Smooth muscle cell of the pulmonary artery (primary cell): ENCODE measurements at places on chromosomes 16 and 17. TPM values are rescaled to one million over a fixed set of nuclear protein-coding genes. Genes with fewer than 3 reads are reported as not detected.

The MMP28 gene
- 0.65 and 1.8 TPM in 2 replicates for total RNA-seq

The CACNG3 gene
- total RNA-seq: not detected in 2 replicates

The HELZ gene
- total RNA-seq: 53.6 and 55.1 TPM in 2 replicates

The CACNG5 gene
- not detected in 2 replicates for total RNA-seq

The KRT32 gene
- 0.30 TPM in 1 of 2 replicates, not detected in the other for total RNA-seq

The RDM1 gene
- total RNA-seq: 0.59 TPM in 1 of 2 replicates, not detected in the other

The CFAP52 gene
- 0.20 TPM in 2 replicates for total RNA-seq

The CNGB1 gene
- total RNA-seq: not detected in 2 replicates

The ZACN gene
- total RNA-seq: 0.26 TPM in 1 of 2 replicates, not detected in the other

The TBC1D26 gene
- total RNA-seq: 0.30 and 0.39 TPM in 2 replicates

The BRICD5 gene
- 1.2 and 2.2 TPM in 2 replicates for total RNA-seq

The ATP2A1 gene
- 0.20 and 0.36 TPM in 2 replicates for total RNA-seq

The CASKIN1 gene
- 0.20 and 1.7 TPM in 2 replicates for total RNA-seq

The ZNHIT3 gene
- total RNA-seq: 14.1 and 16.7 TPM in 2 replicates

The ANKRD40CL gene
- total RNA-seq: not detected in 2 replicates

The MYH1 gene
- total RNA-seq: not detected in 2 replicates

The OTOP2 gene
- total RNA-seq: not detected in 2 replicates

The TBX6 gene
- total RNA-seq: 0.13 and 0.20 TPM in 2 replicates

The C16orf96 gene
- total RNA-seq: 0.07 TPM in 1 of 2 replicates, not detected in the other

The PPP1R27 gene
- total RNA-seq: not detected in 2 replicates

The CDC27 gene
- total RNA-seq: 127 and 146 TPM in 2 replicates

The HSD17B2 gene
- not detected in 2 replicates for total RNA-seq

The CCL16 gene
- total RNA-seq: not detected in 2 replicates

The APOH gene
- total RNA-seq: not detected in 2 replicates

The PRSS21 gene
- 0.23 TPM in 1 of 2 replicates, not detected in the other for total RNA-seq

The CHST5 gene
- 0.03 TPM in 1 of 2 replicates, not detected in the other for total RNA-seq

The EPX gene
- not detected in 2 replicates for total RNA-seq

The GAST gene
- not detected in 2 replicates for total RNA-seq

The CPHXL2 gene
- not detected in 2 replicates for total RNA-seq

The ACOX1 gene
- 55.8 and 58.2 TPM in 2 replicates for total RNA-seq

The CLEC18A gene
- total RNA-seq: 0.86 and 2.5 TPM in 2 replicates

The NPIPB2 gene
- total RNA-seq: 5.2 and 7.3 TPM in 2 replicates

The KRT33B gene
- total RNA-seq: not detected in 2 replicates

The SPATA20 gene
- 57.2 and 57.9 TPM in 2 replicates for total RNA-seq

The MPP2 gene
- 5.1 and 10.7 TPM in 2 replicates for total RNA-seq

The SLC6A4 gene
- total RNA-seq: 3.9 and 4.0 TPM in 2 replicates

The TEDC2 gene
- total RNA-seq: 2.4 and 2.8 TPM in 2 replicates

The C17orf50 gene
- total RNA-seq: not detected in 2 replicates
